ENCODE measurements at places on chromosomes 6 and 20.

DNA sequence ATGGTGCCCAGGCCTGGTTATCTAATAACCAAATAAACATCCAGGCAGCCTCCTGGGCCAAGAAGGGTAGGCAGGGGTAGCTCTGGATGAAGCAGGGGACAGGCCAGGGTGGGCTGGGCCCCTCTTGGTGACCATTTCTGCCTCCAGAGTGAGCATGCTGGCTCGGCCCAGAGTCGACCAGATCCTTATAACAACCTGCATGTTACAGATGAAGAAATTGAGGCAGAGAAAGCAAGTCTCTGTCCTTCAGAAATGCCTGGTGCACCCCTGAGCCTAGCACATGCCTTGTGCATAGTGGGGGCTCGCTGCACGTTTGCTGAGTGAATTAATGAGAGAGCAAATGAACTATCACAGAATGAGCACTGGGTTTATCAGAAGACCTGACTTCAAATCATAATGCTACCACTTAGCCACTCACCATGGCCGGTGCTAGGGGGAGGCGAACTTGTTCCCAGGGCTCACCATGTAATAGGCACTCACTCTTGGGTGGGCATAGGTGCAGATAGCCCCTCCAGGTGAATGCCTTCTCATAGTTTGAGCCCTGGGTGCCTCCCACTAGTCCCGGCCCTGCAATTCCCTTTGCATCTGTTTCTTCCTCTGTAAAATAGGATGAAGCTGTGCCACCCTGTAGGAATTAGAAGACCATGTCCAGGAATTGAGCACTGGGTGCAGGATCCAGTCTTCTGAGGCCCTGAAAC lies 3.8 kb upstream of the APCDD1L start:
- DNase-seq, result no peak

GRCh38 chr6:15927531-15928225 lies 201.2 kb upstream of the MYLIP start:
- DNase-seq, result no peak

GRCh38 chr20:50189681-50190250 lies 864 bp upstream of the CEBPB start:
- DNase-seq, result no peak

- DNase-seq, result peak; percentile 55
Measured at GRCh38 chr20:4814696-4815252, 93.1 kb downstream of the PRND start.

DNA sequence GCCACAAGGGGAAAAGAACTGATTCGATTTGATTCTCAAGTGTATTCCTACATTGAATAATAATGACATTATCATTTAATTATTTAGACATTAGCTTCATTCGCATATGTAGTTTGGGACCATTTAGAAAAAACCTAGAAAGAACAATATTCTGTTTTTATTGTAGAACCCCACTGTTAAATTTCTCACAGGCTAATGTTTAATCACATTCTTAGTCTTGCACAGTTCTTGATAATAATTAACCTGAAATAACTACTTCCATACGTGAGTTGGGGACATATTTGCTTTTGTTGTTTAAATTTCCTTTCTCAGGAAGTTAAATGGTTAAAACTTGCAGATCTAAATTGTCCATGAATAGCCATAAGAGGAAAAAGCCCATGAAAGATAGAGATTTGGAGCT lies 275.2 kb downstream of the TFAP2B start:
- DNase-seq, result no peak

DNA sequence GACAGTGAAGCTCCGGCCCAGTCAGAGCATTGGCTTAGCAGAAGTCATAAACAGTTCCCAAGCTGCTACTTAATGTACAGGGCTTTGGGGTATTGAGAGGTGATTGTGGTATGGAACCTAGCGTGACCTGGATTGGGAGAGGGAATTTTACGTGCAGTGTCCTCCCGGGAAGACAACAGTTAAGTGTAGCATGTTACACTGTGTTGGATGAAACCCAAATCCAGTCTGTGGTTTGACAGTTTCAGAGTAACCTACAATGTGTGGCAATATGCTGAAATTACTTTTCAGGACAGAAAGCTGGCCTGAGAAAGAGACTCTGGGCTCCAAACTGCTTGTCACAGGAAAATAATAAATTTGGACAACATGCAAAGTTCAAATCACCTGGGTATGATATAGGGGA lies 28.1 kb upstream of the RALGAPA2 start:
- no peak for DNase-seq
